ENCODE measurements at places on chromosomes 1 and 21.

GRCh38 chr1:105072446-105072845, 1322.7 kb downstream of the AMY1C start:
- no peak for DNase-seq

DNA sequence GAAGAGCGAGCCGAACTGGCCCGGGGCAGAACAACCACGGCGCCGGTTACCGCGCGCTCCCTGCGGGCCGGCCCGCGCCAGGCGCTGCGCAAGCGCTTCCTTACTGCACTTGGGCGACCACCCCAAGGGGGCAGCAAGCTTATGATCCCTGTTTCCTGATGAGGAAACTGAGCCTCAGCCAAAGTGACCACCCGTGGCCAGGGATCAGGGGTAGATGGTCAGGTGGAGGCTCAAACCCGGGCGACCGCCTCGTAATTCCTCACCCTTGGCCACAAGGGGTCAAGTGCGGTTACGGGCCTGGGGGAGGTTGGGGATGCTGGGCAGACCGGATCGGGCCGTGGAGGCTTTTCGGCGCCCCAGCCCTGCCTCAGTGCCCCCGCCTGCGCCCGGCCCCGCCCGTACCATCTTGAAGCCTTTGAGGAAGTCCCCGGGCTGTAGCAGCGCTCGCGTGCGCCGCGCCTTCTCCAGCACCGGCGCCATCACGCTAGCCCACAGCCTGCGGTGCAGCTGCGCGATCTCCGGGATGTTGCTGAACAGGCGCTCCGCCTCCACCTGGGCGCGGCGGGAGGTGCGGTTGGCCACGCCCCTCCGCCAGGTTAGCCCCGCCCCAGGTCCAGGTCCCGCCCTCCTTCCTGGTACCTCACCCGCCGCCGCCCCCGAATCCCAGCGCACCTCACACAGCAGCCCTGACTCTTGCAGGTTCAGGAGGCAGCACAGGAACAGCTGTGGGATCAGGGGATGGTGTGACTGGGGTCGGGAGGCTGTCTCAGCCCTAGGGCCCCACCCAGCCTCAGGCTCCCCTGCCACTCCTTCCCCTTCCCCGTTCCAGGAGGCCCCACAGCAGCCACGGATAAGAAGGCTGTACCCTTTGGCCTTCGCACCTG, 5.4 kb upstream of the TNFRSF25 start:
- DNase-seq = no peak

DNA sequence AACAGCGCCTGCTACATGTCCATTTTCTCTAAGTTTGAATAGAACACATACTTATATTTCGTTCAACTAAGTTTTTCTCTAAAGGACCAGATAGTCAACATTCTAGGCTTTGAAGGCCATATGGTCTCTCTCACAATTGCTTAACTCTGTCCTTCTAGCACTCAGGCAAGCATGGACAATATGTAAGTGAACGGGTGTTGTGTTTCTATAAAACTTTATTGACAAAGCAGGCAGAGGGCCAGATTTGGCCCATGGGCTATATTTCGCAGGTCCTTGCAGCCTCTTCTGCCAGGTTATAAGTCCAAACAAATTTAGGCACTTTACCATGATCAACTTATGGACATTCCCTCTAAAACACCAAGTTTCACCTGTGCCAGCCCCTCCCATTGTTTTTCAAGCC, 21.1 kb downstream of the KLHDC7A start:
- no peak for DNase-seq

- no peak for DNase-seq
Measured at GRCh38 chr1:171826973-171827372, 14.3 kb upstream of the DNM3 start.

DNA sequence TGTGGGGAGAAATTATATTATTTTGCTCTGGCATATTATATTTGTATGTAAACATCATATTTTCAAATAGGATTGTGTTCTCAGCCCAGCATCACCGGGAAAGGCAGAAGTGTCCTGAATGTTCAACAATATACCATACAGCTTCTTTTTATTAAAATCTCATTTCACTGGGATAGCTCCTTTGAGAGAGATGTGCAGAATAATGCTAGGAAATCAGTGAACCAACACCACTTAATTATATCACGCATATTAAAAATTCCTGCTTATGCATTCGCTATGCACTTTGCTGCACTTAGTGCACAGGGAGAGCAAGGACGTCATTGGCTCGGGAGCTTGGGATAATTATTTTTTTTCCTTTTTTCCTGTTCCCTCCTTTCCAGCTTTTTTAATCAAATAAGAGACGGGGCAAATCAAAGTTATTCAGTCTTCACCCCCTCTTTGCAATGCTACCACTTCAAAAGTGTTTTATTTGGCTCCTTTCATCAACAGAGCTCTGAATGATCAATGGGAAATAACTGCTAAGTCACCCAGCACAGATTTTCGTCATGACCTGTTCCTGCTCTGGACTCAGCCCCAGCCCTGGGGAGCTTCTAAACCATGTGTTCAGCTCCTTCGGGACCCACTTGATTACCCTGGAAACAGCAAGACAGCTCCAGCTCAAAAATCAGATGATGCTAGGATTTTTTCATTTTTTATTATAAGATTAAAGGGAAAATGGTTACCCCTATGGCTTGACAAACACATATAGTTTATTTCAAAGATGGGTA, 165.5 kb upstream of the DUSP10 start:
- no peak for DNase-seq

DNA sequence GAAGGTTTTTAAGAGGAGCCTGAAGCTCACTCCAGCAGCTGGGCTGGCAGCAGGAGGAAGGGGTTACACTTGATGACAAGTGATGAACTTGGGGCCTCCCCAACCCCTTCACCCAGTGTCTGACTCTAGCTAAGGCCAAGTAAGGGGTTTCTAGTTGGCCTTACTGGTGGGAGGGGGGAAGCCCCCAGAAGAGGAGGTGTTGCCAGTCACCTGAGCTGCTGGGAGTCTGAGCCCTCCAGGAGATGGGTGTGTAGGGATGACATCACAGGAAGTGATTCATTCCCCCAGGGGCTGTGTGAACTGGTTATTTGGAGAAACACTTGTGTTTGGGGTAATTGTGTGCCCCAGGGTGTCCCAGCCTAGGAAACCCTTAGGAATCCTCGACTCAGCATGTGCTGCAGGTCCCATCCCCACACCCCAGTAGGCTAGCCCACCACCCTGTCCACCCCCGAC, 3.1 kb downstream of the PADI1 start:
- peak; percentile 67 for DNase-seq

- DNase-seq = no peak
Measured at GRCh38 chr1:206575894-206576737, 36.1 kb downstream of the EIF2D start.

GRCh38 chr1:1225238-1225845, 6.5 kb downstream of the SDF4 start:
- no peak for DNase-seq

- DNase-seq = no peak
Measured at GRCh38 chr1:17636612-17637011, 97.1 kb downstream of the ARHGEF10L start.

- DNase-seq = no peak
Measured at GRCh38 chr1:101757985-101758384, 238.7 kb downstream of the OLFM3 start.

GRCh38 chr1:201545851-201546492, 7.0 kb downstream of the NAV1 start:
- DNase-seq = peak; percentile 42

- DNase-seq = peak; percentile 98
Measured at GRCh38 chr1:112955773-112956543, at the start of gene SLC16A1. TSS of gene SLC16A1 (minus strand) at chr1:112956196. CDS start at chr1:112929308, 26,888 bp downstream.

DNA sequence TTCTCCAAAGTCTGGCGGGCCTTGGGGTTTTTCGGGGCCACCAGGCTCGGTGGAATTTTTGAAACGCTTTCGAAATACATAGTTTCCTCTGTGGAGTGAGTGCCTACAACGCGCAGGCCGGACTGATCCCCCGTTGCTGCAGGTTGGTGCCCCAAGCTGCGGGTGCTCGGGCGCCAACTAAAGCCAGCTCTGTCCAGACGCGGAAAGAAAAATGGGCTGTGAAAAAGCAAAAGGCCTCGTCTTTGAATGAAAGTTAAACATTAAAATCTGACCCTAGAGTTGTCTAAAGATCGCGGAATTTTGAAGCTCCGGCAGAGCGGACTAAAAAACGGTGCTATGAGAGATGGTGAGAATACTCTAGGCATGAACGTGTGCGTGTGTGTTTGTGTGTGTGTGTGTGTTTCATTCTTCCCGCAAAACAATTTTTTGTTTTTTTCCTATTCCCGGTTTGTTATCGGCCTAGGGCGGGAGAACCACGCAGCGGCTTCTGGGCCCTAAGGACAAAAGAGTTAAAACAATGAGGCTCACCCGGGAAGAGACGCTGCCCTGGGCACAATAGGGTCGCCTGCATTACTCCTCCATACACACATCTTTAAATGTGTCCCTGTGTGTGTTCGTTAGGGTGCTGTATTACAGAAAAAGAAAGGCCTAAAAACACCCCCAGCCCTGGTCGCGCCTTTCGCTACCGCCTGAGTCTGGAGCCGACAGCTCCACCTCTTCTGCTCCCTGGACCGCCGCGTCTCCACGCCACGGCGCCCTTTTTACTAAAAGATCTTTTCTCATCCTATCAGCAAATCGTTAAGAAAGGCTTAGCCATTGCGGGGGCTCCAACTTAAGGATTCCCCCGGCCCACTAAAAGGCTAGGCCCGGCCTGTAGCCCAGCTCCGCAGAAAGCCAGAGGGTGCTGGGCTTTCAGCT, 3.2 kb downstream of the TBX15 start:
- no peak for DNase-seq

DNA sequence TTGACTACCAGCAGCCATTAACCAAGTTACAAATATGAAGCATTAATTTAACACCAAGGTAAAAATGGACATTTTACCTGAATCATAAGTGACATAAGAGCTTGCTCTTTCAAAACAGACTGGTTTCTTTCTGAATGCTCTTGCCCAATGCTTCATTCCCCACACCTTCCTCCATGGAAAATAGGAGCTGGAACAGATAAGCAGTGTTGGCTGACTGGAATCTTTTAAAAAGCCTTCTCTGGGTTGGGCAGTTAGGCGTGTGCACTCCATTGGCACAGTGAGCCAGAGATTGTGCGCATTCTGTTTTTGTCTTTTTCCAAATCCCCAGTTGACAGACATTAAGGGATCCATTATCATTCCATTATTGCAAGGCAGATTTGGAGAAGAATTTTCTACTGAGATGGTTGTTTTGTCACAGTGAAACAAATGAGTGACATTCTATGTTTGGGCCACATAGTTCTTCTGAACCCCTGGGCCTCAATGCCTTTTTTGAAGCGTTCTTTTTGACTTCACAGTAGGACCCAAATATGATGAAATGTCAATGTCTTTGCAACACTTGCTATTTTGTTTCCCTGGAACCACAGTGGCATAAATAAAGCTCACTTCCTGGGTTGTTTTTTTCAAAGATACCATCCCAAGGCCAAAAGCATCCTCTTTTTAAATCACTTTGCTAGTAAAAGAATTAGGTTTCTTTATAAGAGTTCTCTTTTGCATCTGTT, 32.3 kb downstream of the LRRC8B start:
- peak; percentile 39 for DNase-seq

DNA sequence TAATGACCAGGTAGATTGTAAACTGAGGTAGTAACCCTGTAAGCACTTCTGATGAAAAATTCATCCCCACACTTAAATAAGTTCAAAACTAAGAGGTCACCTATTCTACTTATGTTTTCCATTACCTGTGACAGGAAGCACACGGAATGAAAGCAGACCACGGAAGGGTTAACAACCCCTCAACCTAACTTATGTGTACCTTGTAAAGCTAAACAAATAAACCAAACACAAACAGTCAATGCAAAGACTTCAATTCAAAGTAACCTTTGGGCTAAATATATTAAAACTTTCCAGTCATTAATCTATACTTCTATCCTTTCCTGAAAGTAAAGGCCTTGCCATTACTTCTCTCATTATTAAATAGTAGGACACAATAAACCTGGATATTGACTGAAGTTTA, 7.0 kb downstream of the PPP1R15B start:
- no peak for DNase-seq

DNA sequence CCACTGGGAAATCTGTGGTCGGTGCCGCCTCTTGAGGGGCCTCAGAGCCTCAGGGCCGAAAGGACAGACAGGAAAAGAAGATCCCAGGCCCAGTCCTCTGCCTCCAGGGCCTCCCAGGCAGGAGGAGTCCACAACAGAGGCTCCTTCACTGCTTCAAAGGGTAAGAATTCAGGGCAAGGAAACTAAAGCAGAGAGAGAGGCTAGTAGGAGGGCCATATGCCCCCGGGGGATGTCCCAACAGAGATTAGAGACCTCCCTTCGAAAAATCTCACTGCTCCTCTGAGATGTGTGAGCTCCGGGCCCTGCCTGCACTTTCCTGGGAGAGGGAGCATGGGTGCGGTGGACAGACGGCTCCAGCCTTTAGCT, 465.9 kb downstream of the NPHP4 start:
- DNase-seq = no peak

GRCh38 chr1:220918285-220918951, 39.2 kb downstream of the HLX start:
- no peak for DNase-seq

GRCh38 chr21:42499444-42500112, 3.6 kb upstream of the RSPH1 start:
- no peak for DNase-seq

- DNase-seq = no peak
Measured at GRCh38 chr1:206666031-206666561, 18.6 kb upstream of the MAPKAPK2 start.

Data from suppressor macrophage treated with lipopolysaccharide for 1 hour (primary cell).